Stimulated activated CD8-positive, alpha-beta memory T cell treated with anti-CD3 and anti-CD28 coated beads, Interleukin-15, amount 100 ng/mL, for 4 hours (primary cell): ENCODE measurements at places on chromosomes 16 and 17.
A peak's percentile ranks its signal among the peaks of the same experiment; 100 is the strongest.

GRCh38 chr16:65773301-65773874 is 593.1 kb upstream of the CDH5 start:
- no peak for DNase-seq

GRCh38 chr17:57808882-57809281 is 41.0 kb downstream of the MRPS23 start:
- no peak for DNase-seq

GRCh38 chr16:72798264-72798663 is 249.7 kb downstream of the ZFHX3 start:
- no peak for DNase-seq

GRCh38 chr17:49434821-49435670 is 20.4 kb upstream of the PHB1 start:
- DNase-seq, result peak; percentile 10

GRCh38 chr17:9055281-9055680 is 34.0 kb downstream of the NTN1 start:
- no peak for DNase-seq

DNA sequence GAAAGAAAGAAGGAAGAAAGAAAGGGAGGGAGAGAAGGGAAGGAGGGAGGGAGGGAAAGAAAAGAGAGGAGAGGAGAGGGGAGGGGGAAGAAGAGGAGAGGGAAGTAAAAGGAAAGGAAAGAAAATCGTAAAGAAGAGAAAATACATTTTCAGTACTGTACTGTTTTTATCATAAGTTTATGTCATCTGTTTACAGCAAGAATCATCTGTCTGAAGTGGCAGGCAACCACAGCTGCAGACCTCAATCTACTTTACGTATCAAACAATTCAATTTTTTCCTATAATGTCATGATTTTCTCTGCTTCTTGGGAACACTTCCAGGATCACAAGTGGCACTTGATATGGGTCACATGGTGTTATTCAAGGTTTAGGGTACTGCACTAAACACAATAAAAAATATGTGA is 58.3 kb downstream of the USP32 start:
- DNase-seq, result no peak

- DNase-seq, result no peak
These were observed 139.0 kb downstream of the STX8 start for GRCh38 chr17:9436630-9437029.

DNA sequence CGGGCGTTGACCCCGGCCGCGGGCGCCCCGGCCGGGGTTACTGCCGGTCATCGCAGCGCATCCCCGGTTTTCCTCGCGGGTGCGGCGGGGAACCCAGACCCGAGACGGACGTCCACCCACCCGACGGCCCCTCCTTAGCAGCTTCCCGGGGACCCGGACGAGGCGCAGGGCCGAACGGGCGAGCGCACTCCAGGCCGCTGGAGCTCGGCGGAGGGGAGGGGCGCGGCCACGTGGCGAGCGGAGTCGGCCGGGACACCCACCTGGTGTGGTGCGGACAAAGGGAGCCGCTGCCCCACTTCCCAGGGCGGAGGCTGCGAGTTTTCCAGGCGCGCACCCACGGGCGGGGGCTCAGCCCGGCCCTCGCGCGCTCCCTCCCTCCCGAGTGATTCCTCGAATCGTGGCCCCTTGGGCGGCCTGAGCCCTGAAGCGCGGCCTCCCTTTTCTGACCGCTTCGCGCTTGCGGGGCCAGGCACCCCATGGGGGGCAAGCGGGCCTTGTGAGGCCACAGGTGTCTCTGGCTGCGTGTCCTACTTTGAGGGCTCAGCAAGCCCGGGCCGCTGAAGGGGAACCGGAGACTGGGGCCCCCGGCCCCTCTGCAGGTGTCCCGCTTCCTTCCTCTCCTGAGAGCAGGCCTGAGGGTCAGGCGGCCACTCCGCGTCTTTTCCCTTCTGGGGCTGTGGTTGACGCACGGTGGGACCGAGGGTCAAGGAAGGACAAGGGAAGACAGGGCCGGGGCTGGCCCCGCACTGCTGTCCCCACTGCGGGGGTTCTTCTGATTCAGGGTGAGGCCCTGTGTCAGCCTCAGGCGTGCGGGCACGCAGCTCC is 1.1 kb upstream of the FASN start:
- DNase-seq, result no peak

- no peak for DNase-seq
These were observed 25.6 kb downstream of the TTLL6 start for GRCh38 chr17:48791128-48792032.

DNA sequence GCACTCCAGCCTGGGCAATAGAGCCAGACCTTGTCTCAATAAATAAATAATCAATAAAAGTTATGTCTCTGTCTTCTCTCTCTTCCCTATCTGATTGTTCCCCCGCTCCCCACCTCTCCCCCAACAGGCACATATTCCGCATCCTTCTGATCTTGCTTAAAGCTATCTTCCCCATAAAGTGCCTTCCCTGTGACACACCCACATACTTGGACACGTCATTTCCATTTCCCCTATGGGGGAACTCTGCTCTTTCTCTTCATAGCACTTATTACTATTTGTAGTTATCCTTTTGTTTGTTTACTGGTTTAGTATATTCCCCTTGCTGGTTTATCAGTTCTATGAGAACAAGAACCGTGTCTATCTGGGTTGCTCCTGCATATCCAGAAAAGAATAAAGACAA is 14.9 kb downstream of the MYO1D start:
- no peak for DNase-seq

- no peak for DNase-seq
These were observed 80.5 kb upstream of the CLEC18B start for GRCh38 chr16:74501484-74502478.

DNA sequence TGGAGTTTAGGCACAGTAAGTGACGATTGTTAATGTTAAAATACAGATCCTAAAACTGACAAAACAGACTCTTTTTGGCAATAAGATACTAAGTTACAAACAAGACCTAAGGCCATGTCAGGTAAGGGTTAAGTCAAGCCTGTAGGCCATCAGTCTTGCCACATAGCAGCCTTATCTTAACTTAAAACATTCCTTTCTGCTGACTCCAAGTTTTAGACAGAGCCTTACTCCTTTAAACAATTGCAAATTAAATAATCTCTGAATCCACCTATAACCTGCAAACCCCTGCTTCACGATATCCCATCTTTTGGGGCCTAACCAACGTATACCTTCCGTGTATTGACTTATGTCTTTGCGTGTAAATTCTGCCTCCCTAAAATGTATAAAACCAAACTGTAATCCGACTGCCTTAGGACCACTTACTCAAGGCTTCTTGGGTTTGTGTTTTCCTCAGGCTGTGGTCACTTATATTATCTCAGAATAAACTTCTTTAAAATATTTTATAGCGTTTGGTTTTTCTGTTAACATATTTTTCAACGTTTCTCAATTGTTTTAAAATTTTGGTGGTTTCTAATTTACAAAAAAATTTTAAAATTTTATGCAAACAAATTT is 64.4 kb downstream of the EFCAB5 start:
- no peak for DNase-seq

DNA sequence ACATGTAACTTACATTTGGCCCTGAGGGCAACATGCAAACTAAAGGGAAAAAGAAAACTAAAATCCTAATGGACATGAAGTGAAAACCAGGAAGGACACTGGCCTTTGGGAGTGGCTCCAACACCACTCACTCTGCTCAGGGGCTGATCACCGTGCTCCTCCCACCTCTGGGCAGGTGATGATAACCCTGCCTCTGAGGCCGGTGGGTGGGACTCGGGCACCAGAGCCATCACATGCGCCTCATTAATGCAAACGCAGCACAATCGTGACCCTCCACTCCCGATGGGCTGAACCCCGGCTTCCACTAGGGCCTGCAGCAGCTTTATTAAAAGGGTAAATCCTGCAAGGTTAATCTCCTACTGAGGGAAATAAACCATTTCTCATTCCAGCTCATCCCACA is 4.7 kb downstream of the KLHDC4 start:
- DNase-seq, result no peak

DNA sequence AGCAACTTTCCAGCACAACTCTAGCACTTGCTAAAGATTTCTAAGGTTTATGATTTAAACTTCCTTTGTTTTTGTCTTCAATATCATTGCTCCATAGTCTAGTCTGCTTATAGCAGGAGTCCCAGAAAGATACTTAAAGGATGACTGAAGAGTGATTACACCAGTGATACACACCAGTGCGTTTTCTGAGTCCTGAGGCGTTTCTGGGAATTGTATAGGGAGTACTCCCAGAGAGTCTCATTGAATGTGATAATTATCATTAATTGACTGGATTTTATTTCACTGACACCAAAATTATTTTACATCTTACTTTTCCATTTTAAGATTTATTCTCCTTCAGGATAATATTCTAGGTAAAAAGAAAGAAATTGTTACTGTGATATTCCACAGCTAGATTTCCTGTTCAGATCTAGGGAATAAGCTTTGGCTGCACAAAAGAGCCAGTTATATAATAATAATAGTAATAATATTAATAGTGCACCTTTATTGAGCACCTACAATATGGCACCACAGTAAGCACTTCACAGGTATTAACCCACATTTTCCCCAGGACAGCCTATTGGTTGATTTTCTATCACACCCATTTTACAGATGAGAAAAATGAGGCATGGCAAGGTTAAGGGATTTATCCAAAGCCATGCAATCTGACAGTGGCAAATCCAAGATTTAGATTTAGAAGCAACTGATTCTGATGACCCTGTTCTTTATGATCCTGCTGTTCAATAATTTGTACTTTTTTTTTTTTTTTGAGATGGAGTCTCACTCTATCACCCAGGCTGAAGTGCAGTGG is 62.6 kb downstream of the IRX5 start:
- no peak for DNase-seq

- DNase-seq, result no peak
These were observed 17.5 kb upstream of the TNFRSF13B start for GRCh38 chr17:16989230-16989952.

GRCh38 chr17:35892091-35893035 is 12.2 kb upstream of the CCL5 start:
- DNase-seq, result no peak

DNA sequence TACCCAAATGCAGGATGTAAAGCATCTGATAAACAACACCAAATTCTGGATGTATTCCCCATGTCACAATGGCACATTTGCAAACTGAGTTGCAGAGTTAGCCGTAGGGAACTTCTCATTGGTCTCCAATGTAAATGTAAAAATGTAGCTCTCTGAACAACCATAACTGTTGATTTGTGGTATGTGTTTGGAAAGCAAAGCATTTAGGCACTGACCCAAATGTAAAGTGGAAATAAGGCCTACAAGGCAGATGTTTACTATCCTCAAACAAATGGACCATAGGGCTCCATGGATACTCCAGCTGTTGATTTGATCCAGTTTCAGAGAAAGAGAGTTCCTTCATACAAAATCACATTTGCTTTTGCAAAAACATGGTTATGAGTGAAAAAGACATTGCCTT is 223.0 kb upstream of the ELAC2 start:
- DNase-seq, result no peak

- no peak for DNase-seq
These were observed 19.8 kb upstream of the G6PC1 start for GRCh38 chr17:42880776-42881310.

DNA sequence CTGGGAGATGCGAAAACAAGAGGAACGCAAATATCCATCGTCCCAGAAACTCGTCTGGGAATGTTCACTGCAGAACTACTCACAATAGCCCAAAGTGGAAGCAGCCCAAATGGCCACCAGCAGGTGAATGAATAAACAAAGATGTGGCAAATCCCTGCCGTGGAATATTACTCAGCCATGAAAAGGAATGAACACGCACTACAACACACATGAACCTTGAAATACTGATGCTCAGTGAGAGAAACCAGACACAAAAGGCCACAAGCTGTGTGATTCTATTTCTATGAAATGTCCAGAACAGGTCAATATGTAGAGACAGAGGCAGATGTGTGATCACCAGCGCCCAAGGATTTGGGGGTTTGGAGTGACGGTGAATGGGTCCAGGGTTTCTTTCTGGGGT is 169.8 kb downstream of the IRF8 start:
- no peak for DNase-seq
